ENCODE measurements at places on chromosomes 7 and 10.

GRCh38 chr7:3087243-3087755 lies 43.6 kb upstream of the CARD11 start:
- no peak overlapping the region for H3K27ac ChIP-seq
- H3K4me3 ChIP-seq = no peak overlapping the region
- peaks cover 4% of the 10 kb centered on the region for H3K36me3 ChIP-seq
- no peak for DNase-seq
- no peaks in the 10 kb centered on the region for H3K27me3 ChIP-seq

DNA sequence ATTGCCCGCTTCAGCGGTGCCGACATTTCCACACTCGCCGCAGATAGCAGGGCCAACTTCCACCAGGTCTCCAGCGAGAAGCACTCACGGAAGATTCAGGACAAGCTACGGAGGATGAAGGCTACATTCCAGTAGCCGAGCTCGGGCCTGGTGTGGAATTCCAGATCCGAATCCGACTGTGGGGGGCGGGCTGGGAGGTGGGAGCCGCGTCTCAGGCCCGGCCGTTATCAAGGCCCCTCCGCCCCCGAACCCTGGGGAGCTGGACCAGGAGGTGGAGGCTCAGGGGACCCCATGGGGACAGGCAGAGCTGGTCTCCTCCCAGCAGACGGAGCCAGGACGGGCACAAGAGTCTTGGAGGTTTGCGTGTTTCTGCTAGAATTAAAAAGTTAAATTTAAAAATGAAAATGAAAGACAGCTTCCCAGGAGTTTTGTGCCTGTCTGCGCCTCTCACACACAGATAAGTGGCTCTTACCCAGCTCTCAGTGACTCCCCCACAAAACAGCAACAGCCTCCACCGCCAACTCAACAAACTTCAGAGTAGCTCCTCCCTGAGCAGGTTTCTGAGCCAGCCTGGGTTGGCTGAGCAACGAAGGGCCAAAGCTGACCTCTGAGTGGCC lies 5.2 kb upstream of the UTF1 start:
- H3K4me1 ChIP-seq = peaks cover 16% of the 10 kb centered on the region
- H3K4me3 ChIP-seq = no peak overlapping the region
- no peak for DNase-seq
- peaks cover 45% of the 10 kb centered on the region for H3K27me3 ChIP-seq
- no peaks in the 10 kb centered on the region for H3K36me3 ChIP-seq
- no peak overlapping the region for H3K27ac ChIP-seq

GRCh38 chr7:45586542-45587520 lies 12.7 kb downstream of the ADCY1 start:
- H3K27ac ChIP-seq = no peak overlapping the region
- peaks cover 38% of the 10 kb centered on the region for H3K27me3 ChIP-seq
- H3K4me3 ChIP-seq = no peak overlapping the region
- no peaks in the 10 kb centered on the region for H3K4me1 ChIP-seq
- no peak for DNase-seq
- no peaks in the 10 kb centered on the region for H3K36me3 ChIP-seq

DNA sequence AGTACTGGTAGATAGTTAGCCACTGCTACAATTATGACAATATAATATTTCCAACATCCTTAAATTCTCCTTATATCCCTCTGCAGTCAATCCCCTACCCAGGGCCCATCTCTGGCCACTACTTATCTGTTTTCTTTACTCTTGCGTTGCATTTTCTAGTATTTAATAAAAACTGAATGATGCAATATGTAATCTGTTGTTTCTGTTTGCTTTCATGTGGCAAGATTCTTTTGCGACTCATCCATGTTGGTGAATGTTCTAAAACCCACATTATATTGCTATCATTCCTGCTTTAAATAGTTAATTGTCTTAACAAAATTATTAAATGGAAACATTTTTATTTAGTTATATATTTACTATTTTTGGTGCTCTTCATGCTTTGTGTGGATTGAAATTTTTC lies 338.5 kb downstream of the MDFIC start:
- H3K4me3 ChIP-seq = no peak overlapping the region
- H3K27me3 ChIP-seq = peaks cover 6% of the 10 kb centered on the region
- DNase-seq = no peak

DNA sequence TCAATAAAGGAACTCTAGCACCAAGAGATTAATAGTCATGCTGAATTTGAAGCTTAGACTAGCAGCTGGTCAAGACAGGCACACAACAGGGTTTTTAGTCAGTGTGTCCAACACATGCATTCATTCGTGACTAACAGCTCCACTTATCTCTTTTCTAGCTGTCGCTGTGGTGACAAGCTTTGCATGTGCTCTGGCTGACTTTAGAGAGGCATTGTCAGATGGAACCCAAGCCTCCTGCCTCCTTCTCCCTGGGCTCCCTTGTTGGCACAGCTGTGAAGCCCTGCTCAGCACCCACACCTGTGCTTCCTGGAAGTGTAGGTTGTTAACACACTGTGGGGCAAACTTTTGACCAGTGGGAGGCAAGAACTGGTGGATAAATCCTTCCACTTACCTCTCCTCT lies 9.8 kb upstream of the AGK start:
- H3K4me1 ChIP-seq = no peaks in the 10 kb centered on the region
- H3K27ac ChIP-seq = no peak overlapping the region
- H3K4me3 ChIP-seq = no peak overlapping the region
- no peaks in the 10 kb centered on the region for H3K36me3 ChIP-seq
- H3K27me3 ChIP-seq = no peaks in the 10 kb centered on the region

DNA sequence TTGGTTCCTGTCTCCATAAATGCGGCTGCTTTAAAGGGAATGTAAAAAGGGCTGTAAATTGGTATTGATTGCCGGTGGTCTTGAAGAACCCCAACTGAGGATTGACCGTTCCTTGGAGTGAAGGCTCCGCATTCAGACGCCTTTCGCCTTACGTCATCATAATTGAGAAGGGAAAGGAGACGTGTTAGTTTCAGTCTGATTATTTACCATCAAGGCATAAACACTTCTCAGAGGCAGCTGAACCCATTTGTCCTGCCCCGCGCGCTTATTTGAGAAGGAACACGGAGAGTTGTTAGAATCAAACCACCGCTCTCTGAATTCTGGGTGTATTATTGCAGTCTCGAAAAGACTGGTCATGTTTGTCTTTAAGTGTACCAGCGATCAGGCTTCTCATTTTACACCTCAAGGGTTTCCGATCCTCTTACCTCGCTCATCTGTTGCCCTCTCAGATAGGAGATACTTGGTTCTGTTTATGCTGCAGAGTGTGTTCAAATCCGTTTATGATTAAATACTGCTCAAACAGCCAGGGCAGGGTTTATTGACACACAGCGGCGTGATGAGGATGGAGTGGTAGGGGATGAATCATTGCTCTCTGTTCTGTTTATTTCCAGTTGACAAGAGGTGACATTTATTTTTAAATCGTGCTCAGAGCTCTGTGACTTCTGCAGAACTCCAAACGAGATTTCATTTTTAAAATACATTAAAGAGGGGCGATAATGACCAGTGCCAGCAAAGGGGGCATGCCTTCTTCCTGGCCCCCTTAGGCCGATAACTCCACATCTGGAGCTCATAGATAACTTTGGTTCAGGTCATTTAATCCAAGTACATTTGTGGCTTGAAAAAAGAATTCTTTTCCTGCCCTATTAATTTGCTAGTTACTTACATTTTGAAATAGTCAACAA lies 30.4 kb downstream of the FOXK1 start:
- peaks cover 64% of the 10 kb centered on the region for H3K4me1 ChIP-seq
- no peak for DNase-seq
- peaks cover 23% of the 10 kb centered on the region for H3K36me3 ChIP-seq
- peak overlapping the region; percentile 73 for H3K27ac ChIP-seq
- no peaks in the 10 kb centered on the region for H3K27me3 ChIP-seq

DNA sequence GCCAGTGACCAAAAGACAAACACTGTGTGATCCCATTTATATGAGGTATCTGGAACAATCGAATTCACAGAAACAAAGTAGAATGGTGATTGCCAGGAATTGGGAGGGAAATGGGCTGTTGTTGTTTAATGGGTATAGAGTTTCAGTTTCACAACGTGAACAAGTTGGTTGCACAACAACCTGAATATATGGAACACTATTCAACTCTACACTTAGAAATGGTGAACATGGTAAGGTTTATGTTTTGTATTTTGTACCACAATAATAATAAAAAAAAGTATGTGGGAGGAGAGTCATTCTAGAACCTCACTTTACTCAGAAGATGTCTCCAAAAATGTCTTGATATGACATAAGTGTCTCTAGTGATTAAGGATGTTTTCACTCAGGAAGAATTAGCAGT lies 85.2 kb upstream of the SGCE start:
- DNase-seq = no peak
- H3K27ac ChIP-seq = no peak overlapping the region
- no peak overlapping the region for H3K4me3 ChIP-seq
- no peaks in the 10 kb centered on the region for H3K4me1 ChIP-seq
- no peaks in the 10 kb centered on the region for H3K36me3 ChIP-seq

GRCh38 chr7:10022957-10023356 lies 950.7 kb upstream of the PHF14 start:
- no peak for DNase-seq
- H3K27me3 ChIP-seq = no peaks in the 10 kb centered on the region
- H3K27ac ChIP-seq = no peak overlapping the region
- no peak overlapping the region for H3K4me3 ChIP-seq

- H3K27ac ChIP-seq = no peak overlapping the region
- DNase-seq = no peak
- no peaks in the 10 kb centered on the region for H3K36me3 ChIP-seq
- no peaks in the 10 kb centered on the region for H3K4me1 ChIP-seq
Observed at GRCh38 chr7:19957664-19958063, 184.2 kb upstream of the TMEM196 start.

GRCh38 chr10:119686465-119687191 lies 35.4 kb downstream of the BAG3 start:
- DNase-seq = peak; percentile 68
- peaks cover 10% of the 10 kb centered on the region for H3K27me3 ChIP-seq
- peak overlapping the region; percentile 67 for H3K4me3 ChIP-seq
- peak overlapping the region; percentile 44 for H3K27ac ChIP-seq
- H3K4me1 ChIP-seq = peaks cover 5% of the 10 kb centered on the region

GRCh38 chr10:110340816-110341215 lies 36.1 kb upstream of the SMNDC1 start:
- no peaks in the 10 kb centered on the region for H3K4me1 ChIP-seq
- DNase-seq = no peak
- H3K36me3 ChIP-seq = no peaks in the 10 kb centered on the region
- no peak overlapping the region for H3K4me3 ChIP-seq
- H3K27me3 ChIP-seq = peaks cover 17% of the 10 kb centered on the region
- H3K27ac ChIP-seq = no peak overlapping the region

DNA sequence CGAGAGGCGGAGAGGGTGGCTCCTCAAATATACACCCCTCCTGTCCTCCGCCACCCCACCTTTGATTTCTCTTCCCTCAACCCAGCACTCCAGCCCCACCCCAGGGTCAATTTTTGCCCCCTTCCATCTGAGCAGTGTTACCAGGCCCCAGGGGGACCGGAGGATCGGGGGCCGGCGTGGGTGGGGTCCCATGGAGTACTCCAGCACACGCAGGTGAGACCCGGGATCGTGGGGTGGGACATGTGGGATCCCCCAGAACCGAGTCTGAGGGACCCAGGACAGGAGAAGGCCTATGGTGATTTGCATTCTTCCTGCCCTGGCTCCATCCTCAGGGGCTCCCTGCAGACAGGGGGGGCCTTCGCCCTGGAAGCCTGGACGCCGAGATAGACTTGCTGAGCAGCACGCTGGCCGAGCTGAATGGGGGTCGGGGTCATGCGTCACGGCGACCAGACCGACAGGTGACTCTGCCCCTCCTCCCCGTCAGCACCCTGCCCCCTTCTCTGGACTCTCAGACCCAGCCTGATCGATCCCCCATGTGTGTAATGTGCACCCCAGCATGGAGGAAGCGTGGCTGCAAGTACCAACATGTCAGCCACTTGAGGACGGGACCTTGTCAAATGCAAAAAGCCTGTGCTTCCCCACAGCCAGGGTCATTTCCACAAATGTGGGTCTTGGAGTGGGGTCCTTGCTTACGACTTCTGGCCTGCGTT lies 744 bp downstream of the TRIP6 start:
- no peaks in the 10 kb centered on the region for H3K27me3 ChIP-seq
- H3K4me1 ChIP-seq = no peaks in the 10 kb centered on the region
- H3K27ac ChIP-seq = no peak overlapping the region
- H3K4me3 ChIP-seq = peak overlapping the region; percentile 76
- DNase-seq = no peak

- peaks cover 31% of the 10 kb centered on the region for H3K4me1 ChIP-seq
- H3K4me3 ChIP-seq = peak overlapping the region; percentile 98
- H3K36me3 ChIP-seq = peaks cover 15% of the 10 kb centered on the region
- DNase-seq = no peak
- no peaks in the 10 kb centered on the region for H3K27me3 ChIP-seq
Observed at GRCh38 chr7:138000081-138000701, 1.7 kb downstream of the CREB3L2 start.

GRCh38 chr7:81327468-81328266 lies 408.8 kb upstream of the SEMA3C start:
- H3K4me3 ChIP-seq = no peak overlapping the region
- H3K27me3 ChIP-seq = no peaks in the 10 kb centered on the region
- H3K27ac ChIP-seq = no peak overlapping the region
- no peaks in the 10 kb centered on the region for H3K36me3 ChIP-seq

DNA sequence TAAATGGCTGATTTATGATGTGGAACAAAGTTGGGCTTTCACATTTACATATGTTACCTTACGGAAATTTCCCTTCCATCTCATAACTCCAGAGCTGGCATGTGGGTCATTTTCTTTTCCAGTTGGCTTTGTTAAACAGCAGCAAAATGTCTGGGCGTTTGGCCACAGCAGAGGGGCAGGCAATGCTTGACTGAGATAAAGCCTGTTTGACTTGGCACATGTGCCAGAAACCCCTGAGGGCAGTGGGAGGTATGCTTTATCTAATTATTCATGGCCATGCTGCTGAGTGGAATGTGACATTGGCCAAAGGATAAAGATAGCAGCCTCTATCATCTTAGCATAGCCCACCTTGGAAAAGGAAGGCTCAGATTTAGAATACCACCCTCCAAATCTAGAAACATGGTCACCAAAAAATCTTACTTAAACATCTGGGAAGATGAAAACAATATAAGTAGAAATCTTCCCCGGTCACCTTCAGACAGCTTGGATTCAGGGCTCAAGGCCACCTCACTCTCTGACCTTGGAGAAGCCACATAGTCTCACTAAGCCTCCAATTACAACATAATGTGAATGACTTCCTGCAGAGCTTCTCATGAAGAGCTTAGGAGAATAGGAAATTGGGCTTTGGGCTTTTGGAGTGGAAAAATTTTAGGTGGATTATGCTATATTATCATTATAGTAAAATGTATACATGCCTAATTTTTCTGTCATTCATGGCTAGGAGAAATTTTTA lies 101.5 kb downstream of the GRM3 start:
- H3K27me3 ChIP-seq = no peaks in the 10 kb centered on the region
- DNase-seq = no peak
- H3K4me1 ChIP-seq = no peaks in the 10 kb centered on the region
- H3K36me3 ChIP-seq = no peaks in the 10 kb centered on the region
- H3K4me3 ChIP-seq = no peak overlapping the region
- H3K27ac ChIP-seq = no peak overlapping the region

- DNase-seq = no peak
- peak within 1 kb of the TSS; percentile 9 for H3K4me3 ChIP-seq
- peaks cover 75% of the 10 kb centered on the region for H3K27me3 ChIP-seq
- no peaks in the 10 kb centered on the region for H3K36me3 ChIP-seq
- no peak within 1 kb of the TSS for H3K27ac ChIP-seq
- peaks cover 5% of the 10 kb centered on the region for H3K4me1 ChIP-seq
Observed at GRCh38 chr10:89535171-89536012, at the start of gene SLC16A12. TSS of gene SLC16A12 (minus strand) at chr10:89535594. CDS start at chr10:89462578, 73,016 bp downstream.

GRCh38 chr10:47311193-47311931 lies 10.9 kb upstream of the GDF2 start:
- H3K27ac ChIP-seq = no peak overlapping the region
- H3K27me3 ChIP-seq = no peaks in the 10 kb centered on the region
- DNase-seq = peak; percentile 25
- peak overlapping the region; percentile 17 for H3K4me3 ChIP-seq

GRCh38 chr10:55410415-55410885 lies 609.4 kb upstream of the PCDH15 start:
- H3K27me3 ChIP-seq = no peaks in the 10 kb centered on the region
- no peaks in the 10 kb centered on the region for H3K4me1 ChIP-seq
- H3K36me3 ChIP-seq = no peaks in the 10 kb centered on the region
- DNase-seq = no peak
- no peak overlapping the region for H3K4me3 ChIP-seq

Data from effector memory CD8-positive, alpha-beta T cell (primary cell).